HuH-7 (cell line): ENCODE measurements at places on chromosomes 12 and 14.

DNA sequence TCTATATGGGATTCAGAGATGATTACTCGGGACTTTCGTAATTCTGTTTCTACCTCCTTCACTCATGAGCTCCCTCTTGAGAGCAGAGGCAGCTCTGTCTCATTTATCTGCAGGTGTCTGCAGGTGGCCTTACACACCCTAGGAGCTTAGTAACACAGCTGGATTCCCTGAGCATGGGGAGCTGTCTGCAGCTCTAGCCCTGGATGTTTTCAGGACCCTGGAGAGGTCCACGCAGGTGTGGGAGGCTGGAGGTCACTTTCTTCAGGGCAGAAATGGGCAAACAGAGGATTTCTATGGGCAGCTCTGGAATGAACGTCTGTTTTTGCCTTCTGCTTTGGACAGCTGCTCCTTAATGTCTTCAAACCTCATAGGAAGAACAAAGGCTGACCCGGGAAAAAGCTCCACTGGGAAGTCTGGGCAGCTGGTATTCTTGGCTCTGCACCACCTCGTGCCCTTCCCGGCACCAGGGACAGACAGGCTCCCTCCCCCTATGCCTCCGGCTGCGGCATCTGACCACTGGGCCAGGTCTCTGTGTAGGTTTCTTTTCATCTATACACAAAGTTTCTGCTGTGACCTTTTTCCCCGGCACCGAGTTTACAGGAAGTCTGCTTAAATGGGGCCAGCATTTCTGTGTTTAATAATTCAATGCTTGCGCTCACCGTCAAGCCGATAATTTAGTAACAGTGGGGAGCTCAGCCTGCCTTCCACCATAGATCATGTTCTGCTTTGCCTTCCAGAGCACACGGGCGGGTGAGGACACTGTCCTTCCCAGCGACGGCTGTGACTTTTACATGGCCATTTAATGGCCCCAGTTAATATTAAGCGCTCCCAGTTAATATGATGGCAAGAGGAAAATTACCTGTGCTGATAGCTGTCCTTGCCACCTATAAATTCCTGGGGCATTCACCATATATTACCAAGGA lies 320.2 kb upstream of the SFSWAP start:
- peak; percentile 53 for DNase-seq

DNA sequence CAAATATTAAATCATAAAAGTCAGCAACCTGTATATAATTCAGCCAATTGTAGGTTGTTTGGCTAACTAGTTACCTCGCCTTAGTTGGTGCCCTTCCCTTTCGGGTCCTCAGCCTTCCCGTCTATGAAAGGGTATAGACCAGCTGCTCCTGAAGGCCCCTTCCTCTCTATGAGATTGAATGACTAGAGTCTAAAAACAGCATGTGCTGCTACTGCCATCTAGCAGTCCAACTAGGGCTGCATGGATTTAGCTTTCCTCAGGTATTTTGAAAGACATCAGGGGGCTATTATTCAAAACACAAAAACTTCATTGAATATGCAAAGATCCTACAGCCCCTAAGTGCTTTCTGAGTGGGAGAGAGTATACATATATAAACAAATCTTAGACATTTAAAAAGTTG lies 37.0 kb upstream of the TMEM263 start:
- peak; percentile 56 for DNase-seq

DNA sequence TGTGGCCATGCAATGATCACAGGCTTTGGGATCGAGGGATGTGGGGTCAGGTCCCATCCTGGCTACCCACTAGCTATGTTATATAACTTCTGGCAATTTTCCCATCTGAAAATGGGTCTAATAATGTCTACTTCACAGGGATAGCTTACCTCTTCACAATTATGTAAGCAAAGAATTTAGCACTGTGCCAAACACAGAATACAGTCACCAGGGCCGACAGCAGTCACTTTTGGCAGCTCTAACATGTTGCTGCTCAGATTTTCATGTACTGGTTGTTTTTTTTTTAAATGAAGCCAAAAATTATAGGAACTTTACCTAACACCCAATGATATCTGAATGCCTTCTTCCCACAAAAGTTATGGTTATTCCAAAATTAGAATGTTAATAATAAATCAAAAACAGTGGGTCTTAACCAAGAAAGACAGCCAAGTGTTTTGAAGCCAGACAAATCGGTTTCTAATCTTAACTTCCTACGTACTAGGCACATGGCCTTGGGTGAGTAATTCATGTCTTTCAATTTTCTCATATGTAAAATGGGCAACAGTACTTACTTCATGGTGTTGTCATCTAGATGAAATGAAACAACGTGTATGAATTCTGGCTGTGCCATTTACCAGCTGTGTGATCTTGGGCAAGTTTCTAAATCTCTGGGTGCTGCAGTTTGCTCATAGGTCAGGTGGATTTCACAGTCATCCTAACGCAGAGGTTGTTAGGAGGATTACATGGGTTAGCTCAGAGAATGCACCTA lies 13.0 kb upstream of the PCED1B start:
- no peak for DNase-seq

GRCh38 chr12:34406996-34407300 lies 384.7 kb downstream of the ALG10 start:
- no peak for DNase-seq

DNA sequence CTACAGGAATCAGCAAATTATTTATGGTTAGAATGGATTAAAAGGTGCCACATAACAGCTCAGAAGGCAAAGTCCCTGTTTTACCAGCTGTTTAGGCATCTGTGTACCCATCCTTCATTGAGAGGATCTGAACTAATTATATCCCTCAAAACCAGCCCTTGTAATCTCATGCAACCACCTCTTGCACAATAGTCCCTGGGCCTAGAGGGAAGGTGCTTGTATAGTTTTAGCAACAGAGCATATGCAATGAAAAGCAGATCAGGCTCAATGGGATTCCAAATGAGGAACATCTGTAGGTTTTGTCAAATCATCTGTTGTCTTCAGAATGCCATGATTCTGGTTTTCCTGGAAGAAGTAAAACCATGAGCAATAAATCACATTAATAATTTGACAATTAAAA lies 26.0 kb upstream of the GLIPR1L2 start:
- no peak for DNase-seq

GRCh38 chr12:124488520-124488919 lies 78.9 kb downstream of the NCOR2 start:
- DNase-seq: no peak

- no peak for DNase-seq
These were observed 173.6 kb upstream of the MGAT4C start for GRCh38 chr12:86429824-86430223.

GRCh38 chr14:71204768-71205167 lies 297.5 kb downstream of the PCNX1 start:
- no peak for DNase-seq

DNA sequence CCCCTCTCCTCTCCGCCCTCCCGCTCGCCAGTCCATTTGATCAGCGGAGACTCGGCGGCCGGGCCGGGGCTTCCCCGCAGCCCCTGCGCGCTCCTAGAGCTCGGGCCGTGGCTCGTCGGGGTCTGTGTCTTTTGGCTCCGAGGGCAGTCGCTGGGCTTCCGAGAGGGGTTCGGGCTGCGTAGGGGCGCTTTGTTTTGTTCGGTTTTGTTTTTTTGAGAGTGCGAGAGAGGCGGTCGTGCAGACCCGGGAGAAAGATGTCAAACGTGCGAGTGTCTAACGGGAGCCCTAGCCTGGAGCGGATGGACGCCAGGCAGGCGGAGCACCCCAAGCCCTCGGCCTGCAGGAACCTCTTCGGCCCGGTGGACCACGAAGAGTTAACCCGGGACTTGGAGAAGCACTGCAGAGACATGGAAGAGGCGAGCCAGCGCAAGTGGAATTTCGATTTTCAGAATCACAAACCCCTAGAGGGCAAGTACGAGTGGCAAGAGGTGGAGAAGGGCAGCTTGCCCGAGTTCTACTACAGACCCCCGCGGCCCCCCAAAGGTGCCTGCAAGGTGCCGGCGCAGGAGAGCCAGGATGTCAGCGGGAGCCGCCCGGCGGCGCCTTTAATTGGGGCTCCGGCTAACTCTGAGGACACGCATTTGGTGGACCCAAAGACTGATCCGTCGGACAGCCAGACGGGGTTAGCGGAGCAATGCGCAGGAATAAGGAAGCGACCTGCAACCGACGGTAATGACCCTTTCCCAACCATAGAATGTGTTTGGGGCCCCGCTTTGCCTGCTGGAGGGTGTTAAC lies 615 bp downstream of the CDKN1B start:
- DNase-seq: no peak

- DNase-seq: no peak
These were observed 58.6 kb downstream of the FOXN4 start for GRCh38 chr12:109250523-109250922.

GRCh38 chr14:91123201-91123600 lies 9.3 kb downstream of the DGLUCY start:
- no peak for DNase-seq

GRCh38 chr14:105244334-105244733 lies 4.0 kb upstream of the BTBD6 start:
- no peak for DNase-seq

GRCh38 chr12:54658306-54659264 lies 10.4 kb upstream of the DCD start:
- peak; percentile 65 for DNase-seq

- no peak for DNase-seq
These were observed 2.3 kb downstream of the KSR2 start for GRCh38 chr12:117966511-117966910.

- DNase-seq: no peak
These were observed 30.3 kb upstream of the GPR68 start for GRCh38 chr14:91274796-91275195.

DNA sequence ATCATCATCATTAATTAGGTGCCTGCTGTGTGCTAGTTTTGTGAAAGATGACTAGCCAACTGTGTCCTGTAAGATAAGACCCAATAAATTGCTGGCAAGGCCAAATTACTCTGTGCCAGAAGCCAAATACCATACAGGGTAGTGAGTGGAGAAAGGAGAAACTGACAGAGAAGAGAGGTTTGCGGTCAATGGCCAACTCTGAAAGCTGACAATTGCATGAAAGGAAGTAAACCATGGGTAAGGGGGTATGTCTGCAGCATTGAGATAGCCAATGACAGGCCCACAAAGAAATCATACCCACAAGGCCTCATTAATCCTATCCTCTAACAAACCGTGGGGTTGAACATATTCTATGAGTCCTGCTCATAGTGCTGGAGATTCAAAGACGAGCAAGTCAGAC lies 236.6 kb upstream of the CCDC196 start:
- DNase-seq: no peak

DNA sequence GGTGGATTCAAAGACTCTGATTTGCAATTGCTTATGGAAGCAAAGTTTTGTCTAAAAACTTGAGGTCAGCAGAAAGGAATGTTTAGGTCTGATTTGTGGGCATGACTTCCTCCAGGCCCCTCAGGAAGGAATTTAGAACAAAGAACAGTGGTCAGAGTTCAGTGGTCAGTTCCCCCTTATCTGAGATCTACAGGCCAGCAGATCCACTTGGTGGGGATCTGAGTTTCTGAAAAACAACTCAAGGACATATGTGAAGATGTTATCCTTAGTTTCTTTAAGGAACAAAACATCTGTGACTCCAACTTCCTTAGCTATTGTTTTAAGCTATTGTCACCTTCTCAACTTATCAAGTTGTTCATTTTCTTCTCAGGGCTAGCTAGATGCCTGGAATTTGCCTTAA lies 28.0 kb upstream of the NAA30 start:
- DNase-seq: no peak

DNA sequence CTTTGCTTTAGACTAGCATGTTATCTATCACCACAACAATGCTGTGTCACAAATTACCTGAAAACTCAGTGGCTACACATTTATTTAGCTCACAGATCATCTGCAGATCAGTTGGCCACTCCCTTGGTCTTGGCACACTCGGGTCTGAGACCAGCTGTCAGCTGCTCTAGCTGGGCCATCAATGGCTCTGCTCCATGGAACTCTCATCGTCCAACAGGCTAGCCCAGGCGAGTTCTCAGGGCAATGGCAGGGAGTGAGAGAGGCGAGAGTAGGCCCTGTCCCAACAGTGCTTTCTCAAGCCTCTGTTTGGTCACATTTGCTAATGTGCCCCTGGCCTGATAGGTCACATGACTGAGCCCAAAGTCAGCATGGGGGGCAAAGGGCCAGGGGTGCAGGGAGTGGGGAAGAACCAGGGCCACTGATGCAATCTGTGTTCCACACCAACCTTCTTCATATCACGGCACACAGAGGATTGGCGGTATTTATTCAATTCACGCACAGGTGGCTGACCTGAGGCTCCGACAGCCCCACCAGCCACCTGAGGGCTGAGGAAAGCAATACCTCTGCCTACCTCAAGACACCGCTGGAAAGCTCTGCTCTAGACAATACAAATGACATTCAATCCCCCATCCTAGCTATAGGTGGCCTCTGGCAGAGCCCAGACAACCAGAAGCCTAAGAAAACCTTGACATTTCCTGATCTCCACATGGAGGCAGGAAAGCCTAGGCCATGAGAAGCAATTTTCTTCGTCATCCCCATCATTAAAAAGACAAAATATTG lies 82.5 kb downstream of the NT5DC3 start:
- DNase-seq: no peak

DNA sequence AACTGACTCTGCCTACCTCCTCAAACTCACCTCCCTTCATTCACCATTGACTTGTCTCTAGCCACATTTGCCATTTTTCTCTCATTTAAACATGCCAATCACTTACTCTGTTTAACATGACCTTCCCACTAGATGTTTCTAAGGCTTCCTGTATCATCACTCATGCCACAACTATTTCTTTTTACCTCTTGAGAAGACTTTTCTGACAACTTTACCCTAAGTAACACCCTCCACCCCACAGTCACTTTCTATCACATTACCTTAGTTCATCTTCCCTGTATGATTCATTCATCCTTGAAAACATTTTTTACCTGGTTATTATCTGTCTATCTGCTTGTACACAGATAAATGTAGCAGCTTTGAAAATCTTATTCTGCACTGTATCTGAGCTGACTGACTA lies 19.4 kb downstream of the PLCZ1 start:
- no peak for DNase-seq

GRCh38 chr14:76480426-76480825 lies 104.5 kb downstream of the ESRRB start:
- no peak for DNase-seq

- DNase-seq: no peak
These were observed 17.0 kb downstream of the ANO6 start for GRCh38 chr12:45232756-45233372.

DNA sequence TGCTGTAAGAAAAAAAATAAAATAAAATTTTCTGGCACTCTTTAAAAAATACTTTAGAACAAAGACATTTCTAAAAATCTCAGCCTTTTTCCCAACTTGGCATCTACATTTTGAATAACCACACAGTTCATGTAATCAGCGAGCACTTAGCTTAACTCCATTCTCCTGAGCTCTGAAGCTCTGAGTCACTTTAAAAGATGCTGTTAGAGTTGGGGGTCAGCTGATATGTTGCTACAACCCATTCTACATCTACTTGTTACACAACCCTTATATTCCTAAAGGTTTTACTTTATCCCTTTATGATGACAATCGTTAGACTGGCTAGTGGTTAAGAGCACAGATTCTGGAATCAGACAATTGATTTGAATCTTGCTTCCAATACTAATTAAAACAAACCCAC lies 48.3 kb downstream of the SLC41A2 start:
- DNase-seq: no peak

- DNase-seq: peak; percentile 69
These were observed 981.8 kb downstream of the SLC16A7 start for GRCh38 chr12:60577607-60578006.
